ENCODE measurements at places on chromosomes 4 and X. TPM values are rescaled to one million over a fixed set of nuclear protein-coding genes. Genes with fewer than 3 reads are reported as not detected.

DNA sequence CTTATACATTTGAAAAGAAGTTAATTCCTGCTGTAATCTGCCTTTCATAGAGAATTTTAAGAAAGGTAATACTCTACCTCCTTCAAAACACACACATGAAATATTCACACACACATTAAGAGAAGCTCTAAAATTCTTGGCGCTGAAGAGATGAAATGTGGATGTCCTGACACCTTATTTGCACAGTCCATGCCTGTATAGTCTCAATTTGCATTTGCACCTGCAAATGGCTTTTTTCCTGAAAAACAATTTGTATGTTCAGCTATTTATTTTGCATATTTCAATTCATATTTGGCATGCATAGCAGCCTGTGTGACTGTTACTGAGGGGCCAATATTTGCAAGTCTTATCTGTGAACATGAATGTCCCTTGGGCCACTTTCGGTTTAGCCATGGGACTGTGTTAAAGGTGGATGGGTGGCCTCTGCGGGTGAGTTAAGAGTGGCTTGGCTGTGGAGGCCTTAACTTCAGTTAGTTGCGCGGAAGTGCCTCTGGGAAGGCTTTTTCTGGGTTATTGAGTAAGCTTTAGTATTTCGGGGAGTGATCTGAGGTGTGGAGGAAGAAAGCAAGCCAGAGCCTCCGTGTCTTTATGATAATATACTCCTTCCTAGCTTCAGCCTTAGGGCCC, 443.3 kb upstream of the FAT1 start:
- DNase-seq, result no peak

DNA sequence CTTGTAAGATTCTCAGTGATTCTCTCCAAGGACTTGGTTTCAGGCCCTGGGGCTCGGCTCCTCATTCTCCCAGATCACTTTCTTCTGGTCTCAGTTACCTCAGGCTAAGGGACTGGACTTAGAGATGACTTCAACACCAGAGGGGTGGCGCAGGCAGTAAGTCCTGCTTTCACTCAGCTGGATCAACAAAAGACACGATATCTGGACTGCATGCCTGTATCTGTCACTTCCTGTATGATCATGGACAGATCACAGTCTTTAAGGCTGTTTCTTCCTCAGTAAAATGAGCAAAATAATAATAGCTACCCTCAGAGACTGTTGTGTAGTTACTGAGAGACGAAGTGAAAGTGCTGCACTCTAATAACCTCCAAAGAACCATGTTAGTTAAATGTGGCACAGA, 19.5 kb upstream of the CXCR3 start:
- no peak for DNase-seq

DNA sequence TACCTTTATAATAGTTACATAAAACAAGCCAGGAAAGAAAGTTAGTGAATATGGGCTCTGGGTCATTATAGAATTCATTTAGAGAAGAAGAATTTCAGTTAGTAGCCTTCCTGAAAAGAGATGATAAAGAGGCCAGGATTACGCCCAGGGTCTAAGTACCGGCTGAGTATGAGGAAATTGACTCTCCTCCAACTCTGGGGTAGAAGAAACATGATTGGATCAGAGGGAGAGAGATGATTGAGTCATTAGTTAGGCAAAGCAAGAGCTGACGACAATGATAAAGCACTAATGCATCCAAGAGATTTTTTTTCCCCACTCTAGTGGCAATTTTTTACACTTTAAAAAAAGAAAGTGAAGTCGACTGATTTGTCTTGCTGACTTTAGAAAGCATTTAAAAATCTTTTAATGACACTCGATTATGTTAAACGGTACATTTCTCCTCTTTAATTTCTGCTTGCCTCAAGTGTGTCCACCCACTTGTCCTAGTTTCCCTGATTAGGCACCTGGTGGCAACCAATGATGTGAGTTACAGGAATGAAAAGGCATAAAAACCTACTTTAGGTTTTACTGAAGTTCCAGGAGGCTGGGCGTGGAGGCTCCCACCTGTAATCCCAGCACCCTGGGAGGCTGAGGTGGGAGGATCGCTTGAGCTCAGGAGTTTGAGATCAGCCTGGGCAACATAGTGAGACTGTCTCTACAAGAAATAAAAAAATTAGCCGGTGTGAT, 37.3 kb upstream of the IGFBP7 start:
- DNase-seq, result no peak

DNA sequence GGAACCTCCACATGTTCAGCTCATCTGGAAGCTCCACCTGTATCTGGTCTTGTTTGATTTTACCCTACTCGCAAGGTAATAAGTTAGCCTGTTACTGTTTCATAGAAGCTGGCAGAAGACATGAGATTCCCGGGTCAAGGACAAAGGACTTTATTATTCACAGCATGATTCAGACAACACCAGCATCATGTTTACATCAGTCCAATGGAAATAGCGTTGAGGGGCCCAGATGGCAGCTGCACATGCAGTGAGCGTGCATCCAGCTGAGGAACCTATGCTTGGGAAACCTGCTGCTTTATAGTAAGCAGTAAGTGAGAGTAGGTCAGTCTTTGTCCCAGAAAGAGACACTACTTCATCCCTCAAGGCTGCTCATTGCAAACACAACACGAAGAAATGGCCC, 19.8 kb downstream of the TSPAN5 start:
- DNase-seq, result no peak

GRCh38 chrX:8279323-8279722, 108.3 kb upstream of the VCX2 start:
- no peak for DNase-seq

The IL2 gene
- not detected for total RNA-seq

The CFAP299 gene
- not detected for total RNA-seq

DNA sequence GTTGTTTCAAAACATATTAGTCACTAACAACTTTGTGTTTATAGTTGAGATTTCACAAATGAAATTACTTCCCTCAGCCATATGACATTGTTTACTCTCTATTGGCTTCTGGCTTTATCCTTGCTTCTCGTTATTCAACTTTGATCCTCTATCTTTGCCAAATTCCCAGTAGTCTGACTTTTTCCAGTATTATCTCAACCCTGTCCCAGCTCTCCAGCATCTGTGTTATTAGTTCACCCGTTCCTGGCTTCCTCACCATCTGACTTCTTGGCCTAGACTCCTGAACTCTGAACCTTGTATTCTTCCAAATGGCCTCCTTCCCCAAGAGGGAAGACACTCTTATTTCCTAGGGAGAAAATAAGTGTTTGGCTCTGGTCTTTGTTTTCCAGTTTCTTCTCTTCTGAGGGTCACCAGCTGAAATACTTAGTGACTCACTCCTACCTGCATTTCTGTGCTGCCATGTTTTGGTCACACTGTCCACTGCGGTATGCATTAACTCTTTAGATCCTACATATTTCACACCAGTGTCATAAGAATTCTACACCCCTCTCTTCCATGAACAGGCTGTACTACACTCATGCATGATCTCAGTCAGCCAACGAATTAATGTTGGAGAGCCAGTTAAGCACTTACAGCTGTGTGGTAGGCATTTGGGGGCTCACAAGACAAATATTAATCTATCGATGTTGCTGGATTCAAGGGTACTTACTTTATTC, 17.0 kb upstream of the ARHGAP24 start:
- no peak for DNase-seq
